Breast epithelium (tissue), 4 donors: ENCODE measurements at places on chromosomes 1 and 21. TPM values are rescaled to one million over a fixed set of nuclear protein-coding genes. Genes with fewer than 3 reads are reported as not detected.

DNA sequence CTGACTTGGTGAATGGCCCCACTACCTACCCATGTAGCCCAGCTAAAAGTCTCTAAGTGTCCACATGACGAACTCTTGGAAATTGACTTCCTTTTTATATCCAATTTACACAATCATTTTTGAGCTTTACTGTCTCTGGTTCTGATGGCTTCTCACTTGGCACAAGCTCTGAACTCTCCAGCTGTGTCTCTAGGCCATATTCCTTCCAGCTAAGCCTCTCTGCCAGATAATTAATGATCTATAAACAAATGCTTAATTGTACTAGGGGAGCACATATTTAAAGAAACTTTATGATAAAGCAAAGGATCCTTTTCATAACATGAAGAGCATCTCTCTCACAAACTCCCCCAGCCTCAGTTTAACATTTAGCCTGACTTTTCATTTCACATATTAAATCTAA is 16.3 kb upstream of the BEND5 start:
- no peak for DNase-seq

DNA sequence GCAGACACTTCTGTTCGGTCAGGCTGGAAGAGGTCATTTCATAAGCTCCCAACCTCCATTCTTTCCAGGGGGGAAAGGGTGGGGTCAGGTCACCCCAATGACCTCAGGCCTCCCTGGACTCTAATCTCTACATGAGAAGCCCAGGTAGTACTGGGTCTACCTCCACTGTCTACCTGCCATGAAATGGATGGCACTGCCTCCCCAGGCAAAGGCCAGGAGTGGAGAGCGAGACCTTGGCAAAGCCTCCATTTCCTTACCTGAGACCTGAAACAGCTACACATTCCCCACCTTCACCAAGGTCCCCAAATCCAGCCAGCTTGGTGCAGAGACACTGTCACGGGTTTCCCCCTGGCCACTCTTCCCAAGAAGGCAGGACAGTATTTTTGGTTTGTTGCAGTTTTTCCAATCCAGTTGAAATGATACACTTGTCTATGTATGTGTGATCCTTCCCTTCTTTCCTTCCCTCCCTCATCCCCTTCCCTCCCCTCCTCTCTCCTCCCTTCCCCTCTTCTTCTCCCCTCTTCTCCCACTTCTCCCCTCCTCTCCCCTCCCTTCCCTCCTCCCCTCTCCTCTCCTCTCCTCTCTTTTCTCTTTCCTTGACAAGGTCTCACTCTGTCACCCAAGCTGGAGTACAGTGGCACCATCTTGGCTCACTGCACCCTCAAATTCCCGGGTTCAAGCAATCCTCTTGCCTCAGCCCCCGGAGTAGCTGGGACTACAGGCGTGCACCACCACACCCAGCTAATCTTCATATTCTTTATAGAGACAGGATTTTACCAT is 16.1 kb downstream of the BTG2 start:
- DNase-seq = no peak

DNA sequence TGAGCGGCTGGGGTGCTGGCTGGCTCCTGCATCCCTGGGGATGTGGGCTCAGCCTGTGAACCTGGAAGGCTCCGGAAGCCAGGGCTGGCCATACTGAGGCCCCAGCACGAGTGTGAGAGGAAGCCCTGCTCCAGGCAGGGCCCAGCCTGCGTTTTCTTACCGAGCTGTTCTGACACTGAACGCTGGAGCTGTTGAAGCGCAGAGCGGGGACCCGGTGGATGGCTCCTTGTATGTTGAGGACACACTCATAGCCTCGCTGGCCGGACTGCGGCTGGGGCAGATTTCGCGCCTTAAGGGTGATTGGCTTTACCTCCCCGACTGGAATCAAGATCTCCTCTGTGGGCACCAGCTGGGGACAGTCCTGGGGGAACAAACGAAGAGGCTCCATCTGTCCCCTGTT is 160.0 kb downstream of the PLXNA2 start:
- no peak for DNase-seq

GRCh38 chr1:237197470-237198425 is 155.8 kb downstream of the RYR2 start:
- no peak for DNase-seq

- DNase-seq = no peak
Observed at GRCh38 chr1:228804640-228805413, 69.5 kb downstream of the RHOU start.

DNA sequence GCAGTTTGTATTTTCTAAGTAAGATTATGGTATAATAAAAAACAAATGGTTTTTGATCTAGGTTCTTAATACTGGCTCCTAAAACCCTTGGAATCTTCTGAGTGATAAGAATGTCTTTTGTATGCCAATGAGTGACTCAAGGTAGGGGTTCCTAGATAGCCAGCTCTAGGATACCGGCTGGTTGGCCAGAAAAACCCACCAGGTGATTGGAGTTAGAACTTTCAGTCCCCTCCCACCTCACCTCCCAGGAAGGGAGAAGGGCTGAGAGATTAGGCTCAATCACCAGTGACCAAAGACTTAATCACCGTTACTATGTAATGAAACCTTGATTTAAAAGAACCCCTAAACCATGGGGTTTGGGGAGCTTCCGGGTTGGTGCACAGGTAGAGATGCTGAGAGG is 8.7 kb upstream of the BRDT start:
- DNase-seq = no peak

GRCh38 chr1:15950302-15950701 is 25.6 kb downstream of the ZBTB17 start:
- no peak for DNase-seq

Gene UHMK1
- total RNA-seq = 63.8 TPM

DNA sequence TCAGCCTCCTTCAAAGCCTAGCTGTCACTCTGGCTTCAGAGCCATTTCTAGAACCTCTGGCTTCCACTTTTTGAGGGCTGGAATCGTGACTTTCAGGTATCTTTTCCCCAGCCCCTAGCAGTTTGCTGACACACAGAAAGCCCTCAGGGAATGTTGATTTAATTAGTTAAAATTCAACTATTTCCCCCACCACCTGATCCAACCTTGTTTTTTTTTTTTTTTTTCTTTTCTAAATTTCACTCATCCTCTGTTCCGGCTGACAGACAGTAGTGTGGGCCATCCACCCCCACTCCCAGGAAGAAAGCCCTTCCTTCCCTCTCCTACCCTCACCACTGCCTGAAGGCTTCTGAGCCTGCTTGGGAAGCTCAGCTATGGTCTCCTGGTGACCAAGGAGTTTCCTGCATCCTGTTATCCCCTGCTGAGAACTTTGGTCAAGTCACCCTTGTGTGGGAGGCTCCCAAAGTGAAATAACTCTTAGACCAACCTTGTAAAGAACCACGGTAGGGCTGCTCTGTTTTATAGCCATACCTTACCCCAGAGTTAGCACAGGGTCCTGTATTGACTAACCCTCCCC is 29.4 kb downstream of the KCNJ6 start:
- DNase-seq = no peak

Gene APOBEC4
- total RNA-seq = not detected

GRCh38 chr21:42798106-42798505 is 81.2 kb downstream of the WDR4 start:
- DNase-seq = no peak

Gene PERM1
- 0.33 TPM for total RNA-seq

DNA sequence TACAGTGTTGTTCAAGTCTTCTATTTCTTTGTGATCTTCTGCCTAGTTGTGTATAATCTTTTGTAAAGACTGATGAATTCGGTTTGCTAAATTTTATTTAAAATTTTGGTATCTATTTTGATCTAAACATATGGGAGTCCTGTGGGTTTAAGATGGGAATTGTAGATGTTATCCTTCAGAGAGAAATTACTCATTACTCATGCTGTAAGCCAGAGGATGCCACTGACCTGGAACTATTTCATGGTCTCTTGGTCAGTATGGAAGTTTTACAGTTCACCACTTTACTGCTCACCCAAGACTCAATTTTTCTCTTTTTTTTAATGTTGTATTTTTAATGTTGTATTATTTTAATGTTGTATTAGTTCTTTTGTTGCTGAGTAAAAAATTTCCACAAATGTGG is 138.6 kb upstream of the B3GALT2 start:
- no peak for DNase-seq

GRCh38 chr1:229836324-229836723 is 210.3 kb downstream of the URB2 start:
- no peak for DNase-seq

DNA sequence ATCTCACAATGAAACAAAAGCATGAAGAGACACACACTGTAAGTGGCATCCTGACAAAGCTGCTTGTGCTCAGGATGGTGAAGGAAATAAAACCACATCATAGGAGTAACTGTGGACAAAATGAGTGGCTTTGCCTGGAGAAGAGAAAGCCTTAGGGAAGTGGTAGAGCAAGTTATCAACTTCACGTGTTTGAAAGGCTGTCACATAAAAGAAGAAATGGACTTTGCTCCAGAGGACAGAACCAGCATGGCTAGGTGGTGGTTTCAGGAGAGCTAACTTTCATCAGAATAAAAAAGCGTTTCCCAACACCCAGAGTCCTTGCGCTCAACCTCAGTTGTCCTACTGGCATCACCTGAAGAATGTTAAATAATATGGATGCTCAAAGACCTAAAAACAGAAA is 139.9 kb downstream of the SETD4 start:
- DNase-seq = no peak

Gene AADACL4
- not detected for total RNA-seq

Gene RIPK4
- 30.3 TPM for total RNA-seq

- DNase-seq = no peak
Observed at GRCh38 chr21:39612233-39613040, at the start of gene B3GALT5. Gene B3GALT5 (plus strand): TSS chr21:39612940. CDS start chr21:39660560, 47,620 bp downstream.

DNA sequence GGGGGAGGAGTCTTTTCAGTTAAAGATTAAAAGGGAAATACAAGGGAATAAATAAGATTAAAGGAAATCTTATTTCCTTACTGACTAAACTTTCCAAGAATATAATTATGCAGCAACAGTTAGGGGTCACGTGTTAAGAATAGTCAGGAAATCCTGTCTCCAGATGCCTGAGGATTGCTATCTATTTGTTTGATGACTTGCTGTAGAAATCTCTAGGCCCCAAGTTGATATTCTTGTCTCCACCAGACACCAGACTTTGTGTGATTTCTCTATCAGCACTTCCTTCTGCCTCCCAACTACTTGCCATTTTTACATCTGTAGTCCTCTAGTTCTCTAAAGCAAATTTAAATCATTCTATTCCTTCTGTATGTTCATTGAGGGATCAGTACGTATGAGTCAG is 77.5 kb downstream of the RPAP2 start:
- no peak for DNase-seq

Gene CHRNB2
- total RNA-seq = 0.16 TPM

DNA sequence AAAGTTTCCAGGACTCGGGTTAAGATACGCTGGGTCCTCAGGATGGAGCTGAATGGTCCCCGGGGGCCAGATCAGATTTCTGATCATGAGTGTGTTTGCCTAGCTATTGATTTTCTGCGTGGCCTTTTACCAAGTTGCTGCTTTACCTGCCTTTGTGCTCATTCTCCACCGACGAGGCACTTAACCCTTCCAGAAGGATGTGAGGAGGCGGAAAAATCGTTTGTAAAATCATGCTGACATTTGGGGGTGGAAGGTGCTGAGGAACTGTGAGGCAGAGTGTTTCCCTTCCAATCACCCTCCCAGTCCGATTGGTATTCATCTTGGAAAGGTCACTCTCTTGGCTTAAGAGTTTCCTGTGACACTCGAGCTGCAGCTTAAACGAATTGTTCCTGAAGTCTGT is 337.1 kb upstream of the KAZN start:
- no peak for DNase-seq

Gene SLC2A5
- total RNA-seq = 2.7 TPM

Gene MTARC1
- total RNA-seq = 47.9 TPM

DNA sequence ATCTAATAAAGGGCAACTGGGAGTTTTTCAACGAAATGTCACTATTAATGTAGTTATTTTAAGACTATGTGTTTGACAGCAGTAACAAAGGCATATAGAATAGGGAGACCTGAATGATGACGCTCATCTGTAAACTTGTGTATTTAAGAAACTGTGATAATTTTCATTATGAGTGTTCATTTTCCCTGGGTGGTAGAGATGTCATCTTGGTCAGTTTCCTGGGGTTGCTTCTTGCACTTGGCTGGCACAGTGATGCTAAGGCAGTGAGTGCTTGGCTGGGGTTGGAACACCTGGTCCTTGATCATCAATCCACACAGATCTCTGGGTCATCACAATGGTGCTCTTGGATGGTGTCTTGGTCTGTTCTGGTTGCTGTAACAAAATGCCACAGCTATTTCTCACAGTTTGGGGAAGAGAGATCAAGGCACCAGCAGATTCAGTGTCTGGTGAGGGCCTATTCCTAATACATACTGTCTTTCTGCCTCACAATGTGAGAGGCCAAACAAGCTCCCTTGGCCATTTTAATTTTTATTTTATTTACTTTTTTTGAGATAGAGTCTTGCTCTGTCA is 7.9 kb upstream of the SMYD2 start:
- DNase-seq = no peak

GRCh38 chr1:197896301-197896700 is 6.1 kb upstream of the C1orf53 start:
- DNase-seq = no peak

- no peak for DNase-seq
Observed at GRCh38 chr1:158153746-158154444, 26.8 kb upstream of the CD1D start.

Gene AMPD2
- 68.2 TPM for total RNA-seq

DNA sequence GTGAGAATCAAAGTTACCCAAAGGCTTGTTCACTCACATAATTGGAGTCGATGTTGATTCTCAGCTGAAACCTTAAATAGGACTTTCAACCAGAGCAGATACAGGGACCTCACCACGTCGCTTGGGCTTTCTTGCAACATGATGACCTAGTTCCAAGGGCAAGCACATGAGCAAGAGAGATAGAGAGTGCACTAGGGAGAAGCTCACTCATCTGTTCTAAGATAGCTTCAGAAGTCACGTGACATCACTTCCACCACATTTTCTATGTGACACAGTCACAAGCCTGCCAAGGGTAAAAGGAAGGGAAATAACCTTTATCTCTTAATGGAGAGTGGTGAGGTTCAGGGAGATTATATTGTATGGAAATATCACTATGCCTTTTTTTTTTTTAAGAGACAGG is 470.1 kb upstream of the PLXNA2 start:
- no peak for DNase-seq

Gene ARHGAP30
- 5.2 TPM for total RNA-seq

DNA sequence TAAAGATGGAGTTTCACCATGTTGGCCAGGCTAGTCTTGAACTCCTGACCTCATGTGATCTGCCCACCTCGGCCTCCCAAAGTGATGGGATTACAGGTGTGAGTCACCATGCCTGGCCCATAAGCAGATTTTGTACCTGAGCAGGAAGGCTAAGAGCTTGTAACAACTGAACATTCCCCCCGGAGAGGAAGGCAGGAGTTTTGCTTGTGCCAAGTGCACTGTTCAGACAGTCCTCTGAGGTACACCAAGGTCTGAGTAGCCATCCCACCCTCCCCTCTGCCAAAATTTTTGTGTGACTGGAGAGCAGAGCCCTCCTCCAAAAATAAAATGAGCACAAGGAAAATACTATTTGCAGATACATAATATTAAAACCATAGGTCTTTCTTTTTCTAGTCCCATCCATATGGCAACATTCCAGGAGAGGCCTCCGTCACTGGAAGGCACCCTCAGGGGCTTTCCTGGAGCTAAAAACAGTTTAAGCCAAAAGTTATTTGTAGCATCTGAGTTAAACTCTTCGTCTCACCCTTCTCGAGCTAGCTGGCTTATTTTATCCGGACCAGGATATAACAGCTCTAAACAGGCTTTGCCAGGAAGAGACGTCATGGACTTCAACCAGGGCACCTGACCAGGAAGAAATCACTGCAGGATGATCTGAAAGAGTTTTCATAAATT is 27.2 kb downstream of the CAPN2 start:
- peak; percentile 52 for DNase-seq

Gene APH1A
- total RNA-seq = 86.9 TPM

Gene OSCP1
- total RNA-seq = 12.5 TPM

Gene SLAMF1
- total RNA-seq = 1.8 TPM

GRCh38 chr1:165717918-165718515 is 19.7 kb upstream of the ALDH9A1 start:
- no peak for DNase-seq

GRCh38 chr1:89483010-89483756 is 41.4 kb upstream of the LRRC8B start:
- DNase-seq = peak; percentile 54
